ENCODE measurements at places on chromosomes 5 and 9.
A peak's percentile ranks its signal among the peaks of the same experiment; 100 is the strongest.

GRCh38 chr5:135332519-135333150, 66.4 kb downstream of the MACROH2A1 start:
- DNase-seq, result peak; percentile 27

GRCh38 chr5:132408965-132409364, 39.5 kb downstream of the SLC22A5 start:
- no peak for DNase-seq

DNA sequence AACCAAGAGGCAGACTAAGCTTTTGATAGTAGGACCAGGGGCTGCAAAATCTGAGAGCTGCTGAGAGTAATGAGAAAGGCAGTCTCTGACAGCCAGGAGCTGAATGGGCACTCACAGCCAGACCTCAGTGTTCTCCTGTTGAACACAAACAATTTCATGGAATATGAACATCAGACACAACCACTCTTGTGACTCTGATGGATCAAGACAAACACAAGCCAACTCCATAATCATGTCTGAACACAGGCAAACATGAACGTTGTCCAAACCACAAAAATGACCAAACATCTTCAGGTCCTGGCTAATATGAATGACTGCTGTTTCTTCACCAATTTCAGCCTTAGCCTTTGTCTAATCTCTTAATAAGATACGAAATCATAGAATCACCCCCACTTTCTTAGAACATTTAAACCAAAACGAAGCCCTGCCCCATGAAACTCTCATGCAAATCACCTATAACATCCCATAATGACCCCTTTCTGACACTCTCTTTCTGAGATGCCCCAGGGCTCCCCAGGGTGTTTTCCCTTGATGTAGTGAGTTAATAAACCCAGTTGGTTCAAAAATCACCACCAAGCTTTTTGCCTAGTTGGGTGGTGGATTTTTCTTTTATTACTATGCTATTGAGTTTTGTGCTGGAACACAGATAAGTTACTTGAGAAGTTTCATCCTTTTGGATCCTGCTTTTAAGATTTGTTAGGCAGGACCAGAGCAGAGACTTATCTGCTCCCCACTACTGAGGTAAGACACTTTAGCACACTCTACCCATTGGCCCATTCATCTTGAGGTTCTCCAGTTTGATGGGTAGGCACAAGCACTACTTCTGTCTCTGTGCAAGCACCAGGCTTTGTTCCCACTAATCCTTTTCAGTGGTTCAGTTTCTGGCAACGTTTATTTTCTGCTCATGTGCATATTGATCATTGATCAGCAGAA, 5.9 kb upstream of the ERAP2 start:
- DNase-seq, result no peak

- no peak for DNase-seq
Observed at GRCh38 chr9:129835860-129836223, 584 bp downstream of the USP20 start.

DNA sequence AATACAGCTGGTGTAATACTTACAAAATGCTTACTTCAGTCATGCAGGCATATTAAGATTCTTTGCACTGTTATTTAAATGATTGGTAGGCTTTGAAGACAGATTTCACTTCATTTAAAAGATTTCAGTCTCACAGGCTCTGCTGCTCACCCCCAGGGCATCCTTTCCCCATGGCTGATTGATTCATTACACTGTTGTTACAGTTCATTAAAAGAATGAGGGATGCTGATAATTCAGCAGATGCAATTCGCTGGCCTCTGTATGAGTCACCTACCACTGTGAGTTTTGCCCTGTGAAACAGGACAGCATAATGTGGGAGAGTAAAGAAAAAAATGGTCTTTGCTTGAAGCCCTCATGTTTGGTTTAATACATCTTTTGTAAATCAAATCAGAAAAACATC, 246.9 kb downstream of the CYLC2 start:
- DNase-seq, result no peak

DNA sequence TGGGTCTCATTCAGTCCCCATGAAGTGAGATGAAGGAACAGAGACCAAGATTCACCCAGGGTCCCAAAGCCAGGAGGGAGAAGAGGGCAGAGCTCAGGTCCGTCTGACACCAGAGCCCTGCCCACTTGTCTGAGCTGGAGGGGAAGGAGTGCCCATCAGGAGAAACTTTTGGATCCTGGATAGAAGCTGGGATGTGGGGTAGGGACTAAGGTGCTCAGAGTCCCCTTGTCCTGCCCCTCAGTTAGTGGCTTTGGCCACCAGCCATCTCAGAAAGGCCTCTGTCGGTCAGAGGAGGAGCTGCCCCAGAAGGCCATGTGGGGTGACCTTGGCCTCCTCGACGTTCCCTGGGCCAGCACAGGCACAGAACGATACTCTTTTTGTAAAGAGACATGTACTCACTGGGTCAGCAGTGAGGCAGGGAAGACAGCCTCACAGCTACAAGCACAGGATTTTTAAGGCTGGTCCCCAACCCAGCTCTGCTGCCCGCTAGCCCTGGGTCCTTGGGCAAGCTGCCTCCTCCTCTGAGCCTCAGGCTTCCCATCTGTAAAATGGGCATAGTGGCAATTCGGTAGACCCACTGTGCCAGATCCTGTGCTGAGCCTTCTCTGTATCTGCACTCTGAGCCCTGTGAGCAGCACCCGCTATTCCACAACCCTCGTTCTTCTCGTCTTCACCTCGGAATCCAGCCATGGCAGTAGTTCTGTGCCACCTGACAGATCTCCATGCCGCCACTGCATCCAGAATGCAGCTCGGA, 49.4 kb downstream of the C9orf50 start:
- DNase-seq, result no peak

- no peak for DNase-seq
Observed at GRCh38 chr5:79612667-79613198, 492 bp downstream of the TENT2 start.

DNA sequence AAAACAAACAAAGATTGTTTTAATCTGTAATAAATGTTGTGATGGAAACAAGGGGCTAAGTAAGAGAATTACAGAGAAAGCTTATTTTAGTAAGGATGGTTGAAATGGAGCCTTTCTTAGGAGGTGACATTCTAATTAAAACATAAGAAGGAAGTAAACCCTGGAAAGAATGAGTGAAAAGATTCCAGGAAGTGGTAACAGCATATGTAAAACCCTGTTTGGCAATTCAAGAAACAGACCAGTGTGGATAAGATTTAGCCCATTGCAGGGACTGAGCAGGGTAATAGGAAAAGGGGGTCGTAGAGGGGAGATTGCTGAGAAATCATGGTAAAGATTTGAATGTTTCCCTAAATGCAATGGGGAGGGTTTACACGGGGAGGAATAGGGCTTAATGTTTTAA, 21.6 kb upstream of the PIP5K1B start:
- DNase-seq, result no peak

DNA sequence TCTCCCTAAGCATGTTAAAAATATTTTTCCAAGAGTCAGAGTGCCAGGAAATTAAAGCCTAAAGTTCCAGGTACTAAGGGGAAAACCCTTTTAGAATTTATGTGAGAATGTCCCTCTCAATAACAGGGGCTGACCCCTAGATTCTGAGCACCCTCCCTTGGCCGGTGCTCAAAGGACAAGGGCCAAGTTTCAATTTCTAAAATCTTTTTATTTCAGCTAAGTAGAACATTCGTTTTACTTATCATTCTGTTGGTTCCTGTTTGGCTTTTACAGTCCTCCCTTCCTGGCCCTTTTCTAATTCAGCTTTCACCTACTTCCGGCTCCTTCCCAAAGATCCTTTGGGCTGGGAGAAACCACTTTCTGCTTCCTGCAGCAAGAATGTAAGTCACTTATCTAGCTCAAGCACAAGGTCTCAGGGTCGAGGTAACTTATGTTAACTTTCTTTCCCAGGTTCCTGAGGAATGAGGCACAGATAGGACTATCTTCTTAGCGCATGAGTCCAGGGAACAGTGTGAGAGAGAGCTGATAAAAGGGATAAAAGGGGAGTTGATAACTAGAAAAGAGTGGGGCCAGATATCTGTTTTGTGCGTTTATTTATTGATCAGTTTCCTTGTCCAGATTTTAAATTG, 34.6 kb upstream of the F2RL2 start:
- no peak for DNase-seq

DNA sequence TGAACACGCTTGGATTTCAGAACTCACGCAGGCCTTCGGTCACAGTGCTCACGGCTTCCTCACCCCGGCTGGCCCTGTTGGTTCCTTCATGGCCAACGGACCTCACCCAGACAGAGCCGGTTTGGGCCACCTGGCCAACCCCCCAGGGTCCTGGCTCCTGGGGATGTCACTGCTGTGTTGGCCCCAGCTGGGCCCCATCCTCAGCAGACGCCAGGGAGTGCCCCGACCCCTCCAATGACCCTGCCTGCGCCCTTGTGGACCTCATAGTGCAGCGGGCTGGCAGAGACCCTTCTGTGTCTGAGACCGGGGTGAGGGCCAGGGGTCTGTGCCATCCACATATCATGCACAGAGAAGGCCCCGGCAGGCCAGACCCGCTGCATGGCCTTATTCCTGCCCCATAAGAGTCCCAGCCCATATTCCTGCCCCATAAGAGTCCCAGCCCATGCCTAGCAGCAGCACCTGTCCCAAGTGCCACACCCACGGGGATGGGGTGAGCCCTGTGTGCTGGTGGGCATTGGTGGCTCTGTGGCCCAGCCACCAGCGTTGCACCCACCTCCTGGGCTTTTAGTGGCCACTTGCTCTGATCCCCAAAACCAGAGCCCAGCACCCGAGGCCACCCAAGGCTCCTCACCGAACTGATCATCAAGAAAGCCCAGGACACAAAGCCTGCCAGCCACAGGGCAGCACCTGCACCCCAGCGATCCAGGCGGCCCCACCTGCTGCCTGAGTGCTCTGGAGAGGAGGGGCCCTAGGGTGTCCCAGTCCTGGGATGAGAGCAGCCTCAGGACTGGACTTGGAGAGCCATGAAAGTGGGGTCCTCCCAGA, 1.3 kb upstream of the LPCAT1 start:
- DNase-seq, result no peak

DNA sequence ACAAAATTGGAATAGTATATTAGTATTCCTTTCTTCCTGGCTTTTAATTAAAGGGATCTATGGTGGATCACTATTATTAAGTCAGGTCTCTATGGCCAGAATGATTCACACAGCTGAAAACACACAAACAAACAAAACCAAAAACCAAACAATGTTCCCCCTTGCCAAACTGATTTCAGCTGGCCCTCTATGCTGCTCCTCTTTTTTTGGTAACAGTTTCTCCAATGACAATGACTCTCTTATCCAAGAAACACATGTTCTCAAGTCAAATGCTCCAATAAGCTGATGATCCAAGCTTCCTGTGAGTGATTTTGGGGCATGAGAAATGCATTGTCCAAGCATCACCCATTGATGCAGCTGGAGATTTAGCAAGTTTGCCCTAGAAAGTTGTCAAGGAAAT, 193.4 kb upstream of the TUT7 start:
- DNase-seq, result no peak

DNA sequence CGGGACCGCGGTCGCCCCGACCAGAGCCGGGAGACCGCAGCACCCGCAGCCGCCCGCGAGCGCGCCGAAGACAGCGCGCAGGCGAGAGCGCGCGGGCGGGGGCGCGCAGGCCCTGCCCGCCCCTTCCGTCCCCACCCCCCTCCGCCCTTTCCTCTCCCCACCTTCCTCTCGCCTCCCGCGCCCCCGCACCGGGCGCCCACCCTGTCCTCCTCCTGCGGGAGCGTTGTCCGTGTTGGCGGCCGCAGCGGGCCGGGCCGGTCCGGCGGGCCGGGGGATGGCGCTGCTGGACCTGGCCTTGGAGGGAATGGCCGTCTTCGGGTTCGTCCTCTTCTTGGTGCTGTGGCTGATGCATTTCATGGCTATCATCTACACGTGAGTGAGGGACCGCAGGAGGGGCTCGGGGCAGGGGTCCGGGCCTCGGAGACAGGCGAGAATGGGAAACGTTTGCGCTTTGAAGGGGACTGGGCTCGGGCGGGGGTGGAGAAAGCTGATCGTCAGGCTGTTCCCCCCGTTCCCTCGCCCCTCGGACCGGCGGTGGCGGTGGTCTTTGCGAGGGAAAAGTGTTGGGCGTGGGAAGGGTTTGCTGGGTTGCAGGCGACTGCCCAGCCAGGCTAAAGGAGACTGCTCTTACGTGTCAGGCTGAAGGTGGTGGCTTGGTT, 457 bp downstream of the UGCG start:
- peak; percentile 88 for DNase-seq

All from NCI-H1092 treated with DMSO at 0.1 percent for 48 hours (cell line).